ENCODE measurements at places on chromosomes 2 and 18. TPM values are rescaled to one million over a fixed set of nuclear protein-coding genes. Genes with fewer than 3 reads are reported as not detected.

PPIG gene
- 26.6 TPM for total RNA-seq

SRD5A2 gene
- not detected for total RNA-seq

ARHGAP28 gene
- 5.0 TPM for total RNA-seq

SERPINB7 gene
- total RNA-seq = not detected

FAHD2A gene
- total RNA-seq = 22.7 TPM

CDH19 gene
- not detected for total RNA-seq

PROKR1 gene
- not detected for total RNA-seq
